Calu3 (cell line): ENCODE measurements at places on chromosomes 1 and 21. TPM values are rescaled to one million over a fixed set of nuclear protein-coding genes. Genes with fewer than 3 reads are reported as not detected.
A peak's percentile ranks its signal among the peaks of the same experiment; 100 is the strongest.

- DNase-seq, result no peak
These were observed 1.1 kb upstream of the SHISAL2A start for GRCh38 chr1:52631759-52632331.

GRCh38 chr1:85976516-85977205 lies 179.9 kb downstream of the COL24A1 start:
- DNase-seq, result no peak

DNA sequence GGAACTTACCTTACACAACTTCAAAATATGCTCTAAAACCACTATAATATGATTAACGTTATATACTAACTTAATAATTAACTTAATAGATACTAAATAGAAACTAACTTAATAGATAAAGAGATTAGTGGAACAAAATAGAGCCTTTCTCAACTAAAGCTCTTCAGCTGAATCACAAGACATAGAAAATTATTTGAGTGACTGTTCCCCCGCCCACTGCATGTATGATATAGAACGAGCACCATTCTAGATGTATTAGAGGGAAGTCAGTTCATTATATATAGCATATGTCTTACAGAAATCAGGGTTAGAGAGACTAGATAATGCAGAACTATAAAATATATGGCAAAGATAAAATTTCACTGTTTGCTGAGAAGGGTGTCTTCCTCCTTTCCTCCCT lies 16.3 kb downstream of the LYPLAL1 start:
- DNase-seq, result no peak

- no peak for DNase-seq
These were observed 280.3 kb upstream of the FMN2 start for GRCh38 chr1:239811211-239811885.

DNA sequence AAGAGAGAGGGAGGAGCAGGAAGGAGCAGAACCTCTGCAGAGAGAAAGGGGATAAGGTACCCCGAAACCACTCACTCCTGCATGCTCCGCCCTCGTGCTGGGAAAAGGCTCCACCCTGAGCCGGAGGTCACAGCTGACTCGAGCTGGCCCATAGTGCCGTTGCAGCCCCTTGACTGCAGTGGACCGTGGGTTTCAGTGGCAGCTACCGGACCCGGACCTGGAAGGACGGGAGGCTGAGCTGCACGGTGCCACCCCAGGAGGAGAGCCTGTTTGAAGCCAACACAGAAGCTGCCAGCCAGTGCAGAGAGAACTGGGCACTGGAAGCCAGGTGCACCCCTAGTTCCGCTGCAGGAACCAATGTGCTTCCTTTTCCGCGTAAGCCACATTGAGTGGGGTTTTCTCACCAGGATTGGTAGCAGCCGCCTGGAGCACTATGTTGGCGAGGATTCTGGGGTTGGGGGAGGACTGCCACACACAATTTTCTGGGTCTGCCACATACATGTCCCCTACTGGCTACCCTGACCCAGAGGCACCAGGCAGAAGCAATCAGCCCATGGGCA lies 83.3 kb downstream of the FBXO2 start:
- no peak for DNase-seq

GRCh38 chr1:203077956-203078355 lies 7.9 kb downstream of the MYOG start:
- no peak for DNase-seq

The INAVA gene
- 167 and 175 TPM in 2 replicates for total RNA-seq

DNA sequence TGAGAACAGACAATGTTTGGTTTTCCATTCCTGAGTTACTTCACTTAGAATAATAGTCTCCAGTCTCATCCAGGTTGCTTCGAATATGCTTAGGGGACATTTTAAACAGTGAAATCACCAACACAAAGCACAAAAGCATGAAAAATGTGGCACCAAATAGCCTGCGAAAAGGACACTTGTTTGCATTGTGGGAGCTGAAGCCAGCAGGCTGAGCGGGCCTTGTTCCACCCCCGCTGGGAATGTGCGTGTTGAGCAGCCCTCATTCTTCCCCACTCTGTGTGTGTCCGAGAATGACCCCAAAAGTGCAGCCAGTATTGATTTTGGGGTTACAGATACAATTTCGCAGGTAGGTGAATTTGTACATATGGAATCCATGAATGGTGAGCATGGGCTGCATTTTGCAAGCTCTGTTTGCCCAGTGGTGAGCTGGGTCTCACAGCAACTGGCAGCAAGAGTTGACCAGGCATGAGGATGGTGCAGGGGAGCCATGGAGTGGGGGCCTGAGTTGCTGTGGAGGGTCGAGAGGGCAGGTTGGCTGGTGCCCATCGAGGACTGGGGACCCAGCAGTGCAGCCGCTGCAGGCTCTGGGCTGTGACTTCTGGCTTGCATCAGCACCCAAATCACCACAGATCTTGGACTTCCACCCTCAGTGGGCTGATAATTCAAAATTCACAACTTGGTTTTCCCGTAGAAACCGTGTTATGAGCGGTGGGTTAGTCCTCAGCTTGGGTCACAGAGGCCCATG lies 29.4 kb downstream of the NENF start:
- DNase-seq, result no peak

The CELA2A gene
- total RNA-seq, result not detected in 2 replicates

The IL22RA1 gene
- 1.3 and 2.0 TPM in 2 replicates for total RNA-seq

The PLEKHG5 gene
- total RNA-seq, result 5.1 and 7.8 TPM in 2 replicates

DNA sequence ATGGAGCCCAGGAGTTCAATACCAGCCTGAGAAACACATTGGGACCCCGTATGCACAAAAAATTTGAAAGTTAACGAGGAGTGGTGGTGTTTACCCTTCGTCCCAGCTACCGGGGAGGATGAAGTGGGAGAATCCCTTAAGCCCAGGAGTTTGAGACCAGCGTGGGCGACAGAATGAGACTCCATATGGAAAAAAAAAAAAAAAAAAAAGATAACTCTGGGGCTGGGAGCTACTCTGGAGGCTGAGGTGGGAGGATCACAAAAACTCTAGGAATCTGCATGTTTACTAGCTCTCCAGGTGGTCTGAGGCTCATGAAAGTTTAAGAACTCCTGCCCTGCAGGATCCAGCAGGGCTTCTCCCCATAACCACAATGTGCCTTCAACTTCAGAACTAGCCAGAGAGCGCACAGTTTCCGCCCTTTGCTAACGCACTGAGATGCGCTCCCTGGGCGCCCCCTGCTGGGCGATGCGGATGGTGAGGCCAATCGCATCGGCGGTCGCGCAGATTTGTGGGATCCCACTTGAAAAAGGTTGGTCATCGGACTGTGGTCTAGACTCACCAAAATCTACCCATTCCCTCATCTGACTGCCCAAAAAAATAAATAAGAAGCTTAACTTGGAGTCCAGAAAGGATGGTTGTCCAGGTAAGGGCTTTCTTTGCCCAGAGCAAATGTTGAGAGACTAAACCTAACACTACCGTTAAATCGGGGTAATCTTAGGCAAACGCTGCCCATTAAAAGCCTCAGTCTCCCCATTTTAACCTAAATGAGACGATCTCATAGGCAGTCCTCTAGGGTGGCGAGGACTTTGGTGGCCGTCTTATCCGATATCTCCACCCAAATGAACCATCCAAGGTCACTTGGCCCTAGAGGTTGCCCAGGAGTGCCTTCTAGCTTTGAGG lies 8.8 kb downstream of the ZNF683 start:
- DNase-seq, result peak; percentile 88

DNA sequence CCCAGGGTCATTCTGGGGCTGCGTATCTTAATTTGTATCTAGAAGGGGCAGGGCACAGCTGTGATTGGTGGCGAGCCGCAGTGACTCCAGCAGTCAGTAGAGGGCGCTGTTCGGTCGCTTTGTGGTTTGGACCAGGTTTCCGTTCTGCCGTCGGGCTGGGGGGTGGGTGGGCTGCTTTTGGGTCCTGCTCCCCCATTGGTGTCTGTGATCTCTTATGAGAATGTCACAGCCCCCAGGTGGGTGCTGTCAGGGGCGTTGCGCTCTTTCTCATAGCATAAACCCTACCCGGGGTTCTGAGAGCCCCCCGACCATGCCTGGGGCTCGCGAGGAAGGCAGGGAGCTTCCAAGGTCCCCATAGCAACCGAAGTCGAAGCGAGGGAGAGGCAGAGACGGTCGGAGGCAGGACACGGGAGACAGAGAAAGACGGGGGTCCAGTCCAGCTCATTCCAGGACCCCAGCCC lies 5.4 kb downstream of the TFF3 start:
- peak; percentile 52 for DNase-seq

The SLC22A15 gene
- total RNA-seq, result 3.9 and 5.0 TPM in 2 replicates
